Stimulated activated CD4-positive, alpha-beta T cell treated with anti-CD3 and anti-CD28 coated beads, Interleukin-1b, Interleukin-23, amount 100 ng/mL, for 1 hour (primary cell): ENCODE measurements at places on chromosomes 11 and 22.

DNA sequence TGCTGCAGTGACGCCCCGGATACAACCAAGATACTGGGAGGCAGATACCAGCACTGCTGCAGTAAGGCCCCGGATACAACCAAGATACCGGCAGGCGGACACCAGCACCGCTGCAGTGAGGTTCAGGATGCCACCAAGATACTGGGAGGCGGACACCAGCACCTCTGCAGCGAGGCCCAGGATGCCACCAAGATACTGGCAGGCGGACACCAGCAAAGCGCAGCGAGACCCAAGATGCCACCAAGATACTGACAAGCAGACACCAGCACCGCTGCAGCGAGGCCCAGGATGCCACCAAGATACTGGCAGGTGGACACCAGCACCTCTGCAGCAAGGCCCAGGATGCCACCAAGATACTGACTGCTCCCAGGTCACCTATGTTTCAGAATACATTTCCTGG, 225.2 kb downstream of the BRD1 start:
- DNase-seq, result no peak

DNA sequence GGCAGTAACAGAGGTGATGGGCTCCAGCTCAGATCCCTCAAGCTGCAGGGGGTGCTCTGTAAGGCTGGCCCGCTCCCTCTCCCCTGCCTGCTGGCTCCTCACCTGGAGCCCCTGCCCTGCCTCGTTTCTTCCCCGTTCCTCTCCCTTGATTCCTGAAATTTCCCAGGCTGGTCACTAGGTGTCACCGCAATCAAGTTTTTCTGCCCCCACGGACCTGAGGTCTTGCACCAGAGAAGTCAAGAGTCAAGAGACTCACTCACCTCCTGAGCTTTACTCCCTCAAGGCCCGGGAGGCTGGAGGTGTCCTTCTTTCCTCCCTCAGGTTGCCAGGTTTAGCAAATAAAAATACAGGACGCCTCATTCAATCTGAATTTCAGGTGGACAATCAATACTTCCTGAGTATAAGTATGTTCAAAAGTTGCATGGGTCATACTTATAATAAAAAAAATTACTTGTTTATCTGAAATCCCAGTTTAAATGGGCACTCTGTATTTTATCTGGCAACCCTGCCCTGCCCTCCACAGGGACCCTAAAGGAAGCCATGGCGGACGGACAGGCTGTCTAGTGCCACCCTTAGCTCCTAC, 69.2 kb downstream of the SCUBE1 start:
- DNase-seq, result no peak

DNA sequence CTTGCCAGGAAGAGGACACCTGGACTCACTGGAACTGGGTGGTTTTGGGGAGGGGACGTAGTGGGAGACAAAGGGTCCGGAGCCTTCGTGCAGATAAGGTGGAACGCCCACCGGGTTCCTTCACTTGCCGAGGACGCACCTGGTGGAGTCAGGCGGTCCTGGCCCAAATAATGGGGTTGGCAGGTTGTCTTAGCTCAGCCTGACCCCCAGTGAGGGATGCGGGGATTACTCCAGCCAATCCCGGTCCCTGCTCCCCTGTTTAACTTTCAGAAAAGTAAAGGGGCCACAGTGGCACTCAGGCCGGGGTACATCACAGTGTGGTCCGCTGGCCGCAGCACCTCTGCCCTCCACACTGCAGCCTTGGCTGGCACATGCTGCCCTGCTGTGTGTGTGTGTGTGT, 18.0 kb downstream of the A4GALT start:
- DNase-seq, result no peak

- DNase-seq, result no peak
These were observed 48.5 kb downstream of the PITPNB start for GRCh38 chr22:27870234-27871191.

DNA sequence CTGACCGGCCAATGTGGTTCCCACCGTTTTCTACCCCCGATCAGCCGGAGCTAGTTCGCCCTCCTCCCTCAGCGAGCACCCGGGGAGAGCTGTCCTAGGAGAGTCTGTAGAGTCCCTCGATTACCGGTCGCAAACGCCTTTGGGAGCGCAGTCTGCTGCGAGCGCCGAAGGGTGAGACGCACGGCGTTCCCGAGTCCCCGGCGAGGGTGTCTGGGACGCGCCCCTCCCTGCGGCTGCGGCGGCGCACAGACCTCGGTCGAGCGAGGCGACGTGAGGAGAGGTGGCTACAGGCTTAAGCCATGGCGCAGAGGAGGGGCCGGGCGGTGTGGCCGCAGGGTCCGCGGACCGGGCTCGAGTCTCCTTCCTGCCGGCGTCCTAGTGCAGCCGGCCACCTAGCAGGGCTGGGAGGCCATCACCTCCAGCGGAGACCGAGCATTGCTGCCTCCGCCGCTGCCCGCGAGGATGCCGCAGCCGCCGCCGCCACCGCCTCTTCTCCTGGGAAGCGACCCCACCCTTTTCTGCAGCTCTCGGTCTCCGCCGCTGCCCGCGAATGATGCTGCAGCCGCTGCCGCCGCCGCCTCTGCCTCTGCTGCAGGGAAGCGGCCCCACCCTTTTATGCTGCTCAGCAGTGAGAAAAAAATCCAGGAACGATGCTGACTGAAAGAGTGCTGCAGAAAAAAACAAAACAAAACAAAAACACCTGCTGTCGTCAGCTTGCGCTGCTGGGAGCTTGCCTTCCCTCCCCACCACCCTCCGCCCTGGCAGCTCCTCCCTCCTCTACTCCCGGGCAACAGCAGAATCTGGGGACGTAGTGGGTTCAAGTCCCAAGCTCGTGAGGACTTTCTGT, at the start of gene MAP6:
Gene MAP6, minus strand, starts transcription at position 588 of the 847 bp plus-strand sequence. CDS start 669 bp downstream, outside the sequence.
- no peak for DNase-seq

- no peak for DNase-seq
These were observed 1.9 kb upstream of the RDX start for GRCh38 chr11:110298301-110298765.

- DNase-seq, result no peak
These were observed 118.8 kb downstream of the DBX1 start for GRCh38 chr11:20041499-20041898.

DNA sequence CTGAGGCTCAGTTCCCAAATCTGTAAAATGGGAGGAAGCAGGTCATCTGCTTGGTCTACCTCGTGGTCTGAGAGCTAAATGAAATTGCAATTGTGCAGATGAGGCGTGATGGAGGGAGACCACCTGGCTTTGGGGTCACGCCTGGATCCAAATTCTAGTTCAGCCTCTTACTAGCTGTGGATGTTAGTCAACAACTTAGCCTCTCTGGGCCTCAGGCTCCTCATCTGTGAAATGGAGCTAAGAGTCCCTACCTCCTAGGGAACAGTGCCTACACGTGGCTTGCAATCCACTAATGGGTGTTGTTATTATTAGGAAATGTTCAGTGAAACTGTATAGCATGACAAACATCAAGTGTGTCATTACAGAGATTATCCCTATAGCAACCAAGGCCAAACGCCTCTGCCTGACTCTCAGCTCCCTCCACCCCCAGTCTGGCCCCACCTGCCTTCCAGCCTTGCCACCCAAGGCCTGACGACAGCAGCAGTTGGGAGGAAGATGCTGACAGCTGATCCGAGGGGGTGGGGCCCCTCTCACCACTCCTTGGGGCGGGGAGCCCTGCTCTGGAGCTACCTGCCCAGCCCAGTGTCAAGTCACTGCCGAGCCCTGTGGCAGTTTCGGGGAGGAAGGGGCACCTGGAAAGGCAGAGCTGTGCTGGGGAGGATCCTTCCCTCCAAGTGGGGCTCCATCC, 1.7 kb upstream of the RHOD start:
- DNase-seq, result no peak

- no peak for DNase-seq
These were observed 317.8 kb downstream of the NTM start for GRCh38 chr11:131688048-131688693.

- peak; percentile 27 for DNase-seq
These were observed 3.4 kb upstream of the IGLL5 start for GRCh38 chr22:22884010-22884887.

DNA sequence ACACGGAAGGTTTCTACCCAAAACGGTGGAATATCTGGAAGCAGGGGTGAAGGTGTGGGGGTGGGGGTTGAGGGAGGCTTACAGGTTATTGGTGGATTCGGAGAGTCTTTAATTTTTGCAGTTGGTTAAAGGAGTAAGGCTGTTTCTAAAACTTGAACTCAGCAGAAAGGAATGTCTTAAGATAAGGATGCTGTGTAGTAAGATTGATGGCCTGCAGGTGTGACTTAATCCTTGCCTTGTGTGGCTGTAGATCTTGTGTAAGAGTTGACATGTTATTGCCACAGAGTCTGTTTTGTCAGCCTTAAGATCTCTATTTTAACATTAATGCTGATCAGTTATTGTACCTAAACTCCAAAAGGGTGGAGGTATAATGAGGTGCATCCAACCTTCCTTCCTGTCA, 16.4 kb upstream of the OR6M1 start:
- DNase-seq, result no peak

DNA sequence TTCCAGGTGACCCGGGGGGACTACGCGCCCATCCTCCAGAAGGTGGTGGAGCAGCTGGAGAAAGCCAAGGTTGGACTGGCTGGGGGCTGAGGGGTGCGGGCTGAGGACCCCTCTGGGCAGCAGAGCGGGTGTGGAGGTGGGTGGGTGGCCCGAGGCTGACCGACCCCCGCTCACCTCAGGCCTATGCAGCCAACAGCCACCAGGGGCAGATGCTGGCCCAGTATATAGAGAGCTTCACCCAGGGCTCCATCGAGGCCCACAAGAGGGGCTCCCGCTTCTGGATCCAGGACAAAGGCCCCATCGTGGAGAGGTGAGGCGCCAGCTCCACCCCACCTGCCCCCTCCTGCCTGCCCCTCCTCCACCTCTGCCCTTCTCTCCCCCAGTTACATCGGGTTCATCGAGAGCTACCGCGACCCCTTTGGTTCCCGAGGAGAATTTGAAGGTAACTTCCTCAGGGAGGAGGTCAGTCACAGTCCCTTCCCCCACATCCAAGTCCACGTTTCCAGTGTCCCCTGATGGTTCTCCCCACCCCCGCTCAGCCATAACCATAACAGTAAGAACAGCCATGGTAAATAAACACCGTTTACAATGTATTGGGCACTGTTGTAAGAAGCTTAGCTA, 11.2 kb downstream of the DPP3 start:
- DNase-seq, result no peak

DNA sequence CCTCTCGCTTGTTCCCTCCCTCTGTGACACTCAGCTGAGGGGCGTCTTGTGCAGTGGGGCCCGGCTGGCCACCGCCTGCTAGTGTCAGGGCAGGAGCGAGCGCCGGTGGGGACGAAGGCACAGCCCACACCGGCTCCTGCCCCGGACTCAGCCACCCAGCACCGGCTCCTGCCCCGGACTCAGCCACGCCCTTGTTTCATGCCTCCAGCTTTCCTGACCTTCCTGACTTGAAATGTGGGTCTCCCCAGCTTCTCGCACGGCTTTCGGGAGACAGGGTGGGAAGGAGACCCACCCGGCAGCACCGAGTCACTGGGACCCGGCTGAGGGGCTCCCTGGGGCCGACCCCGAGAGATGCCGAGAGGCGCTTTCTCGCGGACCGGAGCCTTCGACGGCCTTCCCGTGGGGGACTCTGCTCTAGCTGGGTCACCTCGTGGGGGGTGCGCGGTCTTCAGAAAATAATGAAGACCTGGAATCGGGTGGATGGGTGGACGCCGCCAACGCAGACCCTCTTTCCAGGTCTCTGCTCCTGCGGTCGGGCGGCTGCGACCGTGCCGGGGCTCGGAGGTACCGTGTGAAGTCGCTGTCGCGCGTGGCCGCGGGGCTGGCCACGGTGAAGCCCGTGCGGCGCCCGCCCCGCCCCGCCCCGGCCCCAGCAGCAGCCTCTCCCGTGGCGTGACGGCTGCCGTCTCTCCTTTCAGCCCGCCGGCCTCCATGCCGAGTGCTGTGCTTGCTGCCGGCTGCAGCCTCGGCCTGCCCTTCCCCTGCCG, 10.2 kb downstream of the GLB1L2 start:
- no peak for DNase-seq

GRCh38 chr11:128921793-128922192, 20.9 kb downstream of the TP53AIP1 start:
- DNase-seq, result no peak

DNA sequence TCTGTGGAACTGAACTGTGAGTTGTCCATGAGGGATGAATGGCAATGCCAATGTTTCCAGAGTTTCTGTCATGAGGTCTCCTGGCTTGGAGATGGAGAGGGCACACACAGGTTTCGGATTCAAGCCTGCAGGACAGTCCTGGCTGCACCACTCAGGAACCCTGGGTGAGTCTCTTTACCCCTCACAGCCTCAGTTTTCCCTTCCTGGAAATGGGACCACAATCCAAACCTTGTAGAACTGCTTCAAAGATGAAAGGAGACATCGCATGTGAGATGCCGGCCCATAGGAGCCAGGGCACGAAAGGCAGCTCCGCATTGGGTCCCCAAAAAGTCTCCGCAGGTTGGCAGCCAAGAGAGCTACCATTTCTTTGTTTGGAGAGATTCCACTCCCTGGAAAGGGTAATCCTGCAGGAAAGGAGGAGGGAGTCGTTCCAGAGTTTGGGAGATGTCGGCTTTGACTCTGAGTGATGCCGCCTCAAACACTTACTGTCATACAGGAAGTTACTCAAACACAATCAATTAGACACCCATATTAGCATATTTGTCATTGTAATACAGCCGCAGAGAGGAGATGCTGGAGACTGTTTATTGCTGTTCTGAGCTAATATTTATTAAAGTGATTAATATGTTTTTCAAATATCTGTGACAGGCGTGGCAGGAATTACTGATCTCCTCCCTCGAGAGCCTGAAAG, 318.3 kb downstream of the MN1 start:
- DNase-seq, result no peak

DNA sequence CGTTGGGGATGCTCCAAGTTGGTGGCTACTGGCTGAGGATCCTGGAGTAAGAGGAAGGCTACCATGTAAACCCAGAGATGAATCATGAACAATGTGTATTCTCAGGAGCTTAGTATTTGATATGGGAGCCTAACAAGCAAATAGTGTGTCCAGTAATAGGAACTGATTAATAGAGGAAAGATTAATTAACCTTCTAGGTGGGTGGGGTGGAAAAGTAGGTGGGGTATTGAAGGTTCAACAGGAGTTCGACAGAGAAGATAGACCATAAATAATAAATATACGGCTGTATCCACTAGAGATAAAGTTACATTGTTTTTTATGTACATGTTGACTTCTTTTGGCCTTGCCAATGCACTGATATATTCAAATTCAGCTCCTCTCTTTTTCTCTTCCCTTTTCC, 43.1 kb downstream of the BMAL1 start:
- no peak for DNase-seq

DNA sequence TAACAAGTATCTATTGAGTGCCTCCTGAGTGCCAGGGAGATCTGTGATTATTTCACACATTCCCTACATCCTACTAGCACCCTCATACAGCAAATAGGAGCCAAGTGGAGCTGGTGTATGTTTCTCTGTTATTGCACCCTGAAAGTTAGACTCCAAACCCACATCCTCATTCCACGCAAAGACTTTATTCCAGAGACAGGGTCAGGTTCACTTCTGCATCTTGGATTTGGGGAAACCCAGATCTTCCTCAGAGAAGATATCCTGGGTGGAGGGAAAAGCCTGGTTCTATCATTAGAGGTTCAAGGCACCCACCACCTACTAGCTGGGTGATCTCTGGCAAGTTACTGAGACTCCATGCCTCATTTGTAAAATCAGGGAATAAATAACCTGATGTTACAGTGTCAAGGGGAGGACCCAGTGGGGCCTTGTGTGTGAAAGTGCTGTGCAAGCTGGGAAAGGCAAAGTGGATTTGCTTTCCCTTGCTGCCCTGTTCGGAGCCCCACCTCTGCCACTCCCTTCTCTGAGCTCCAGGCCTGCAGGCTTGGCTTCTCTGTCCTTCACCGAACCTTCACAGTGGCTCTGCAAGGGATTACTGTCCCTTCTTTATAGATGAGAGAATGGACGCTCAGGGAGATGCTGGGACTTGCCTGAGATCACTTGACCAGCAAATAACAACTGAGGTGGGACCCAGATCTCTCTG, 991 bp upstream of the SLCO2B1 start:
- no peak for DNase-seq
